SHP77 treated with DMSO at 0.1 percent for 48 hours (cell line): ENCODE measurements at places on chromosomes 13 and 19.

GRCh38 chr19:43606569-43607229 is 5.2 kb upstream of the SRRM5 start:
- DNase-seq: no peak

DNA sequence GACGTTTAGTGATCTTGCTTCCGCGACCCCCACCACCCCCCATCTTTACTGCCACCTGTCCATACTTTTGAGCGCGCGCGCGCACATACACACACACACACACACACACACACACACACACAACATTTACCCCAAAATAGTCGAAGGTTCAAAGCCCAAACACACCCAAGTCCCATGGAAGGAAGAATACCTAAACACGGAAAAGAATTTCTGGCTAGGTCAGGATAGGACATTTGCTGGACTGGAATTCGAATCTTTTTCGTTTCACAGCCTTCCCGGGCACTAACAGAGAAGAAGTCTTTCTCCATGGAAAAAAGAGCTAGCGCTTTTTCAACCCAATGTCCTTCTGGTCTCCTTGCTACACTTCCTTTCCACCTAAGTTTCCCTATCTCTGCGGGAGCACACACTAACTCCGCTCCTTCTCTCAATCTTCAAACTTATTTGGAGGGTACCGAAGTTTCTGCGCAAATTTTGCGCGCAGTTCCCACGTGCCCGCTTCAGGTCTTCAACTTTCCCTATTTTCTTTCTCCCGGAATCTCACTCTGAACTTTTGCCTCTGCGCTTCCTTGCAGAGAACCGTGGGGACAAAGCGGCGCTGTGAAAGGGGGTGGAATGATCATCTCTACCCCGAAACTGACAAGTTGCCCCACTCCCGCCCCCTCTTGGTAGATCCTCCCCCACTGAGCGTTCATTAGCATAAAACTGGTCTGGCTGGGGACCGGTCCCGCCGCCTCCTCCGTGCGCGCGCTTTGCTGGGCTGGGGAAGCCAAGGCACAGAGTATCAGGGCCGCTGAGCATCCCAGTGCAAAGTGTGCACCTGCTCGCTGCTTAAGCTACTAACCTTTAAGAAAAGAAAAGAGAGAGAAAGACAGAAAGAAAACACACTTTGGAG is 2.7 kb downstream of the DACH1 start:
- peak; percentile 83 for DNase-seq

DNA sequence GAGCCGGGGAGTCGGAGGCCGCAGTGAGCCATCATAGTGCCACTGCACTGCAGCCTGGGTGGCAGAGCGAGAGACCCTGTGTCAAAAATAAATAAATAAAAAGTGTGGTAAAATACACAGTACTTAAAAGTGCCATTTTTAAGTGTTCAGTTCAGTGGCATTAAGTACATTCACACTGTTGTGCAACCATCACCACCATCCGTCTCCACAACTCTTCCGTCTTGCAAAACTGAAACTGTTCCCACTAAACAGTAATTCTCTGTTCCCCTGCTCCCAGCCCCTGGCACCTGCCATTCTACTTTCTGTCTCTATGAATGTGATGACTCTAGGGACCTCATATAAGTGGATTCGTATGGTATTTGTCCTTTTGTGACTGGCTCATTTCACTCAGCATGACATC is 13.3 kb downstream of the SLC25A42 start:
- DNase-seq: no peak

- DNase-seq: no peak
Observed at GRCh38 chr13:86976521-86977324, 694.4 kb upstream of the SLITRK5 start.

DNA sequence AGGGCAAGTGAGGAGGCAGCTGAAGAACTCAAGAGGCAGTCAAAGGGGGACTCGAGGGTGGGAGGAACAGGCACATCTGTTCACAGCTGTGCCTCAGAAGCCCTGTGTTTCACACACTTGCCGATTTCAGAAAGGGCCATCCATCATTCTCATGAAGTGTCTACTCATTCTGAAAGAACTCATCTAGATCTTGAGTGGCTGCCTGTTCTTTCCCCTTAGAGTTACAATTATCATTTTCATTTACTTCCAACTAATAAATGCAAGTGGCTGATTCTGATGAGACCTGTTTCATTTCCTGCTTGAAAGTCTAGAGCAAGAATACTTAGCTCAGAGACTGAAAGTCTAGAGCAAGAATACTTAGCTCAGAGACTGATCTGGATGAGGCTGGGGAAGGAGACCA is 1145.1 kb downstream of the UQCRFS1 start:
- no peak for DNase-seq

- peak; percentile 50 for DNase-seq
Observed at GRCh38 chr19:49017666-49018351, 918 bp upstream of the LHB start.

GRCh38 chr19:6676288-6676687 is 6.3 kb upstream of the TNFSF14 start:
- DNase-seq: no peak

GRCh38 chr19:33235996-33236350 is 10.3 kb upstream of the SLC7A10 start:
- no peak for DNase-seq

DNA sequence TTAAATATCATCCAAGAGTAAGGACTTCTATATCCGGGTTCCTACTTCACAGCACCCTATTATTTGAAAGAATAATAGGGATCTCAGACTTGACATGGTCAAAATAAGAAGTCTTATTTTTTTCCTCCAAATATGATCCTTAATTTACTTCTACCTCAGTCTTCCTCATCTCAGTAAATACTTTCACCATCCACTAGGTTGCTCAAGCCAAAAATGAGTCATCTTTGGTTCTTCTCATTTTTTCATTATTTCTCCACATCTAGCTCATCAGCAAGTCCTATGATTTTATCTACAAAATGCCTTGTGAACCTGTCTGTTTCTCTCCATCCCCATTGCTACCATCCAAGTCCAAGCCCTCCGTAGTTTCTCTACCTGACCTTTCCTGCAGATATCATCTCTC is 121.9 kb upstream of the GJB6 start:
- no peak for DNase-seq

GRCh38 chr19:47229676-47230053 is 1.3 kb downstream of the BBC3 start:
- DNase-seq: no peak

- no peak for DNase-seq
Observed at GRCh38 chr19:12997967-12998940, 3.0 kb downstream of the NFIX start.
